ENCODE measurements at places on chromosomes 1 and 21.

GRCh38 chr1:43241413-43241836 is 28.4 kb upstream of the TMEM125 start:
- DNase-seq = no peak

- no peak for DNase-seq
Observed at GRCh38 chr1:193355178-193355577, 168.8 kb upstream of the B3GALT2 start.

- no peak for DNase-seq
Observed at GRCh38 chr21:40284409-40284808, 417.2 kb downstream of the PCP4 start.

DNA sequence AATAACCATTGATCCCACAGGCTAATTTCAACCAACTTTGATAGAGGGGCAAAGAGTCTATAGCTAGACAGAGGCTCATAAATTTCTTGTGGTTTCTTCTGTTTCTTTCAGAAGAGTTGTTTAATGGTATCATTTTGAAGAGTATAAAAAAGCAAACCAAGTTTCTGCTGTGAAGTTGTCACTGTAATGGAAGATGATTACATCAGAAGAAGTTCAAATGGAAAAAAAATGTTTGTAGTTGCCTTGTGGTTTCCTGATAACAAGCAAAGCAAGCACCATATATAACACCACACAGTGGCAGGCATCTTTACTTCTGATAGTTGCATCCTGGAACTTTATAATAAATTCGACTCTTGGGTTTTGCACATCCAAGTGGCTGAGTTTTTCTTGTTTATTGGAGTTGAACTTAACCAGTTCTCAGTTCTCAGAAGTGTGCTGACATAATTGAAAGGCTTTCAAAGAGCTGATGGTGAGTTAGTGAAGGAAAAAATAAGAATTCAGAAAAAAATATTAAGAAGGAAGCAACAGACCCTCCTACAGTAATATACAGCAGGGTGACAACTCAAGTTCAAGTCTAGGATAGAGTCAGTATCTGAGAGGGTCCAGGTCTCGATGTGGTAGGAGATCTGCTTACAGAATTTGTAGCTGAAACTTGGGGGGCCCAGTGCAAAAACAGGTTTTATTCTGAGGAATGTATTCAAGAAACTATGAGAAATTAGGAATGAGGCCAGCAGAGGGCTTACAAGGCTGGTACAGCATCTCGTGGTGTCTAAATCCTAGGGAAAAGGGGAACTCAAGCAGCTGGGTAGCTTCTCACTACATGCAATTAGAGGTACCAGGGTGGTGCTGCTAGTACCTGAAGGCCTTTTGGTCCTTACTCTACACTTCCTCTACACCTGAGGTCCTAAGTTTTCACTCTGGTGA is 123.5 kb downstream of the CRB1 start:
- DNase-seq = no peak

DNA sequence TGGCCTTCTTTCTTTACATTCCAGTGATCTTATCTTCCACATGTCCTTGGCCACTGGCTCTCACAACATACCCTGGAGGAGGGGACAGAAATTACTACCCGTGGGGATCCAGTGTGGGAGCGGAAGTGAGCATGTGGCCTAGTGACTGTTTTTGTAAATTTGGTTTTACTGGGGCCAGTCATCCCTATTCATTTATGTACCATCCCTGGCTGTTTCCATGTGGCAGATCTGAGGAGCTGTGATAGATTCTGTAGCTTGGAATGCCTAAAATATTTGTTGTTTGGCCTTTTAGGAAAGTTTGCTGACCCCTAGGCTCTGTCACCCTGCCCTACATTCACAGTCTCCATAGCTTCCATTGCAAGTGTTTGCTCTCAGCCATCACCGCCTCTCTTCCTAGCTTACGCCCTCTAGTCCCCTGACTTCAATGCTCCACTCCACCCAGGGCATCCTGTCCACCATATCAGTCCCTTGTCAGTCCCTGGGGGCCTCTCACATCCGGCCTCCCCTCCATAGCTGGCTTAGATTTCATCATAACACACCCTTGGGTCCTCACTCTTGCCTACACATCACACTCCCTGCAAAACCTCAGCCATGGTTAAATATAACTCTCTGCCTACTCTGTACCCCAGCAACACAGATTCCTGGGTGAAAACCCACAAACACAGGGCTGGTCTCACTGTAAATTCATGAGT is 25.8 kb downstream of the DHCR24 start:
- no peak for DNase-seq

GRCh38 chr1:19229828-19230325 is 19.8 kb upstream of the UBR4 start:
- no peak for DNase-seq

DNA sequence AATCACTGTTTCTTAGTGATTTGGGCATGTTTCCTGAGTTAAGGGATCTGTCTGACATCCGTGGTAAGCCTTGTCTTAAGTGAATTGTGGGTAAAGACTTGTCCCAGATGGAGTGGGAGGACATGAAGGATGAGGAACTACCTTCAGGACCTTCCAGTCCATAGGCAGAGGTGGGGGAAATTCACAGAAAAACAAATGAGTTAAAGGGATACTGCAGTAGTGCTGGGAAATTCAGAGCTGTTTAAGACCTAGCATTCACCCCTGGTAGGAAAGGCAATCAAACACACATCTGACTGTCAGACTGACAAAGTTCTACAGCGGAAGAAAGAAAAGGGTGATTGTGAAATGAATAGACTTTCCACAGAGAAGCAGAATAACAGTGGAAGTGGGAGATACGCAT is 3.0 kb downstream of the GNAT2 start:
- no peak for DNase-seq

GRCh38 chr21:36628761-36629460 is 70.0 kb upstream of the SIM2 start:
- no peak for DNase-seq

GRCh38 chr1:234313171-234313570 is 60.1 kb upstream of the COA6 start:
- no peak for DNase-seq

- DNase-seq = no peak
Observed at GRCh38 chr1:219703368-219703639, 90.4 kb upstream of the ZC3H11B start.

GRCh38 chr1:236795757-236796667 is 920 bp downstream of the MTR start:
- DNase-seq = no peak

DNA sequence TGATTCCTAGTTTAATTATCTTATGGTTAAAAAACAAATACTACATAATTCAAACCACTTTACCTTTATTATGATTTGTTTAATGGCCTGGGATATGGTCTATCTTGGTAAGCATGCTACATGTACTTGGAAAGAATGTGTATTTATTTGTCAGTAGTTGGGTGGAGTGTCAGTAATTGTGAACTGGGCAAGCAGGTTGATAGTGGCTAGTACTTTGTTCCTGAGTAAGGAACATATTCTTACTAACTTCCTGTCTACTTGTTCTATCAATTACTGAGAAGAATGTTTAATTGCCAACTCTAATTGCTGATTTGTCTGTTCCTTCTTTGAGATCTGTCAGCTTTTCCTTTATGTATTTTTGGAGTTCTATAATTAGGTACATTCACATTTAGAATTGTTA is 49.2 kb upstream of the ABCG1 start:
- DNase-seq = no peak

- no peak for DNase-seq
Observed at GRCh38 chr21:29230551-29231261, 68.0 kb upstream of the BACH1 start.

DNA sequence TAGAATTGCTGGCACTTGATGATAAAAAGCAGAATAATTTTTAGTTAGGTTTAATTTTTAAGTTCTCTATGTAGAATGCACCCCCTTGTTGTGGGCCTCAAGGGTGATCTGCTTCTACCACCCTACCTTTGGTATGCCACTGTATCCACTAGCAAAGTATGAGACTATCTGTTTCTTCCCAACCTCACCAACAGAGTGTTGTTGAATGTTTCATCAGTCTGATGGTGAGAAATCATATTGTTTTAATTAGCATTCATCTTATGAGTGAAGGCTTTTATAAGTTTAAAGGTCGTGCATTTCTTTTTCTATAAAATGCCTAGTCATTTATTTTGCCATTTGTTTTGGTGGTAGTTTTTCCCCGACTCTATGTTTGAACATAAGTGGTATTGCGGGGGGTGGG is 141.0 kb downstream of the MAGI3 start:
- no peak for DNase-seq

DNA sequence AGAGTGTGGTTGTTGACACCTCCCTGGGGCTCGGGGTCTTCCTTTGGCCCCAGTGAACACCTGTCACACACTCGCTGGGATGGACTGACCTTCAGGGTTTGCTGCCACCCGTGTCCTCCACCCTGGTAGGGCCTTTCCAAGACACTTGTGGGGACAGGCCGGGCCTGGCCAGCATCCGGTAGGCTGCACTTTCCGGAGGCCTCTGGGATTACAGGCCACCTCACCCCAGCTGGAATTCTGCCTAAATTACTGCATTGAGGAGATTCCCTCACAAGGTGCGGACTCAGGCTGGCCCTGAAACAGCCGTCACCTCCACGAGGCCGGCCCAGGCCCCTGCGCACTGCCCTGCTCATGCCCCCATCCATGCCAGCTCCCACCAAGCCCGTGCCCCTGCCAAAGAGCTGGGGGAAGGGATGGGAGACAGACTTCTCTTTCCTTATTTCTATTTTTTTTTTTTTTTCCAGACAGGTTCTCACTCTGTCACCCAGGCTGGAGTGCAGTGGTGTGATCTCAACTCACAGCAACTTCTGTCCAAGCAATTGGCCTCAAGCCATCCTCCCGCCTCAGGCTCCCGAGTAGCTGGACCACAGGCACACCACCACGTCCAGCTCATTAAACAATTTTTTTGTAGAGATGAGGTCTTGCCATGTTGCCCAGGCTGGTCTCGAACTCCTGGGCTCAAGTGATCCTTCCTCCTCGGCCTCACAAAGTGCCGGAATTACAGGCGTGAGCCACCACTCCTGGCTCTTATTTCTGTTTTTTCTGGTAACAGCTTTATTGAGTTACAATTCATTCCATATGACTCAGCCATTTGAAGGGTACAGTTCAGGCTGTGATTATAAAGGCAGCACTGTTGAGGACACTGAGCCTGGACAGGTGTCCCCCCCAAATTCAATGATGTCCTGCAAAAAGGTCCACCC is 11.3 kb downstream of the CSTB start:
- DNase-seq = no peak

- DNase-seq = no peak
Observed at GRCh38 chr1:44881011-44881632, 38.1 kb upstream of the PTCH2 start.

- no peak for DNase-seq
Observed at GRCh38 chr1:53860967-53861411, 22.9 kb upstream of the NDC1 start.

GRCh38 chr1:76998582-76999223 is 131.4 kb downstream of the ST6GALNAC5 start:
- no peak for DNase-seq

- DNase-seq = no peak
Observed at GRCh38 chr21:28086861-28087581, 905.7 kb downstream of the LTN1 start.

GRCh38 chr1:84021822-84022221 is 22.9 kb upstream of the TTLL7 start:
- DNase-seq = no peak

DNA sequence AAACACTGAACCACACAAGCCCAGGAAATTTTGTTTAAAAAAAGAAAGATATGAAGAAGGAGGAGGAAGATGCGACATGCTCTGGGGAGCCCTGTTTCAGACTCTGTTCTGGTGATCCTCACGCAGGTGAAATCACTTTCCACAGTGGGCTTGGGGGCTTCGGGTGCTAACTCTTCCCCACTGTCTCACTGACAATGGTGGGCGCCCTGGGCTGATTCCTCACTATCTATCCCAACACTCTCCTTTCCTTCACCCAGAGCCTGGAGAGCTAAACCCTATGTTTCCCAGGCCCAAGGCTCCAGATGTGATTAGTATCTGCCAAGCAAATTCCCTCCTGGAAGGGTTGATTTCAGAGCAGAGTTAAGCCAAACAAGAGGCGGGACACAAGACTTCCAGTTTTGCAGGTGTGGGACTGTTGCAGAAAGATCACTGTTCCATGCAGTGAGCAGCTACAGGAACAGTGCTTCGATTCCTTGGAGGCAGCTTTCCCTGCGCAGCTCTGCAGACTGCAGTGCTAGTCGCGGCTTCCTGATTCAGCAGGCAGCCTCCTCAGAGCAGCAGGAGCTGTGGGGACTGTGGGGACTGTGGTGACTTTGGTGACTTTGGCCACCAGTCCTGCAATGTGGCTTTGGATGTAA is 168.3 kb downstream of the RHOU start:
- DNase-seq = no peak

DNA sequence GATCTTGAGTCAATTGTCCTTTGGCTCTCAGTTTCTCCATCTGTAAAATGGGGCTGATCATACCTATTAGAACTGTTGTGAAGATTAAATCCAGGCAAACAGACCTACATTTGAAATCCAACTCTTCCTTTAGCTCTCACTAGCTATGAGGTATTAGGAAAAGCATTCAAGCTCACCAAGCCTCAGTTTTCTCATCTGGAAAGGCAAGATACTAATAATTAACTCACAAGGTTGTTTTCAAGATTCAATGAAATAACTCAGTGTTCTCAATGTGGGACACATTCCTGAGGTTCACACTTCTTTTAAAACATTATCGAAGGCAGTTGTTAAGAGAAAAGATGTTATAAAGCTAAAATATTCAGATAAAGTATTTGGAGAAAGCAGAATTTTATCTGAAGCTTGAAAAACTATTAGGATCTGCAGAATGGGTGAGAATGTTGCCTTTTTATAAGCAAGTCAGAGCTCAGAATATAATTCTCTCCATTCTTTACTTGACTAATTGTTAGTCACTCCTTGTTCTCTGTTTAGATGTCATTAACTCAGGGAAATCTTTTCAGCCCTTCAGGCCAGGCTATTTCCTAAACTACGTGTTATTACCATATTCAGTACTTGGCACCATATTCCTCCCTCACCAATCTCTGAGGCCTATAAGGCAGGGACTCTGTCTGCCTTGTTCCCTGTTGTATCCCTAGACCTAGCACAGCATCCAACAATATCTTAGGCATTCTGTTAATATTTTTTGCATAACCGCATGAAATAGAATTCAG is 72.0 kb upstream of the VAV3 start:
- DNase-seq = no peak

GRCh38 chr1:15935056-15935950 is 40.6 kb downstream of the ZBTB17 start:
- DNase-seq = no peak

GRCh38 chr1:111802110-111802509 is 46.4 kb downstream of the DDX20 start:
- DNase-seq = peak; percentile 61

DNA sequence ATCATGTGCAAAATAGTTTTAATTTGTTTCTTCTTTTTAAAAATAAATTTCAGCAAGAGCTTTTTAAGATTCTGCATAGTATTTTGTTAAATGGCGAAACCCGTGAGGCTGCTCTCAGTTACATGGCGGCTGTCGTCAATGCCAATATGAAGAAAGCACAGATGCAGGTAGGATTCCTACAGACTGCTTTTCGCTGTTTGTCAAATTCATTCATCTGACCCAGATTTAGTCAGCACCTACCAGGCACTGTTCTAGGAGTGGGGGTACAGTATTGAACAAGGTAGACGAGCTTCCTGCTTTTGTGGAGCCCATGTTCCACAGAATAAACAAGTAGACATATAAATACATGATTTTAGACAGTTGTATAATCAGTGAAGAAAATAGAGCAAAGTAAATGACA is 78.1 kb upstream of the KIF1B start:
- no peak for DNase-seq
